ENCODE measurements at places on chromosomes 3 and 15.

DNA sequence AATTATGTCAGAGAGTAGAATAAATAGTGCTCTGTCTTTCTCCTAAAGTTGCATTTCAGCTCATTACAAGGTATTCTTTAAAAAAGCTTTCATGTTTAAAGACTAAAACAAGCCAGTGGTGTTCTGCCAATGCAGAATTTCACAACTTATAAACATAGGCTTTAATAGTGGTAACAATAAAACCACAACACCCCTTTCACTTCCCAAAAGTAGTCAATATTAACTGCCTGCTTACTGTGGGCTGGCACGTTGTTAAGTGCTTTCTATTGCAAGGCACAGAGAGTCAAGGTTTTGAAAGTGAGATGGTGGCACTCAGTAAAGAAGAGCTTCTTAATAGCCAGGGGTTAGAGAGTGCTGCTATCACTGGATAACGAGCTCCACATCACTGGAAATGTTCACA lies 8.4 kb upstream of the RTP1 start:
- no peak for DNase-seq

DNA sequence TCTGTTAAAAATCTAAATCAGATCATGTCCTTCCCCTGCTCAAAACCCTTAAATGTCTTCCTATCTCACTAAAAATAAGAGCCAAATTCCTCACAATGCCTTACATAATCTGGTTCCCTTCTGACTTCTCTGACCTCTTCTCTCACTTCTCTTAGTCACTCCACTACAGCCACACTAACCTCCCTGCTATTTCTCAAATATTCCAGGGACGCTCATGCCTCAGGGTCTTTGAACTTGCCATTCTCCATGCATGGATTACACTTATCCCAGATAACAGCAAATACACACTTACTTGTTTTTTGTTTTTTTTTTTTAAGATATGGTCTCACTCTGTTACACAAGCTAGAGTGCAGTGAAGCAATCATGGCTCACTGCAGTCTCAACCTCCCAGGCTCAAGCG lies 8.5 kb downstream of the TP53BP1 start:
- DNase-seq, result no peak

DNA sequence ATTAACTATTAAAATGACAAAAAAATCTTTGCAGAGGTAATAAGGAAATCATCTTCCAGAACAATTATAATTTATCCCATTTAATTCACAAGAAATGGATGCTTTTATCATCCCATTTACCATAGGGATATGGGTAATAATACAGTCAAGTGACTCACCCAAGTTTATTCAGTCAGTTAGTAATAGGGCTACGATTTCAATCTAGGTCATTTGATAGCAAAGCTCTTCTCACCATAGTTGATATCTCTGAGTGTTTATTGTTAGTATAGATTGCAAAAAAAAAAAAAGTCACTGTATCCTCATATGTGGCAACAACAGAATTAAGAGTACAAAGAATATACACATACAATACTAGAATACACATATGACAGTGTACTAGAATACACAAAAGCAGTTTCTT lies 797.1 kb downstream of the ROBO1 start:
- no peak for DNase-seq

DNA sequence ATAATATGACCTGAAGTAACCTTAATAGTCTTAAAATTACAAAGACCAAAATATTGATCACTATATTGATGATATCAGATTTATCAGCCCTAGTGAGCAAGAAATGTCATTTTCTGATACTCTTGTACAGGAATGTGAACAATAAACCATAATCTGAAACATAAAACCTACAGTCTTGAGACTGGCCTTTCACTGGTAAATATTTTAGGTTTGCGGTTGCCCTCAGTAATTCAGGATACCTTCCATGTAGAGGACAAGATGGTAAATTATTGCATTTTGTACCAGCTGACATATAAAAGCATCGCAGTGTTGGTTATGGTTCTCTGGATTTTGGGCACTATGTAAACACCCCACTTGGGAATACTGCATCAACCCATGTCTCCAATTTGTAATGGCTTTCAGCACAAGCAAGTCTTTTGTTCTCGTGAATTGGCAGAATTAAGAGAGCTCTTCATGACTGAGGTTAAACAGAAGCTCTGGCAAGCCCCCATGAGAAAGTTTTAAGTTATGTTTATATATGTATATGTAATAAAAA lies 128.5 kb downstream of the LMLN start:
- no peak for DNase-seq

DNA sequence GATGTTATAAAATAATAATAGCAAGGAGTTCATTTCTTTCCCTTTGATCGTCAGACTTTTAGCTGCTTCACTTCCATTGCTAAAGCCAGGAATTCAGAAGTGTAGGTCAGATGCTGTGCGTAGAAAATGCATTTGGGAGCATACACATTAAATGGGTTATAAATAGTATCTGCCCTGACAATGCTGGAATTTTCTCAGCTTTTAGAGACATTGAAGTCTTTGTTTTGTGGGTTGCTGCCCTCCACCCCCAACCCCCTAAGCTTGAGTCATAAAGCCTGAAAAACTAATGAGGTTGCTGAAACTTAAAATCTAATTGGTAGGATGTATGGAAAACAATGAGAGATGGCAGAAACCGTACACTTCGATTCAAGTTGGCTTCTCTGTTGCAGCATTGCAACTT lies 81.9 kb downstream of the MITF start:
- DNase-seq, result no peak

GRCh38 chr3:42612928-42613327 lies 12.4 kb downstream of the NKTR start:
- DNase-seq, result no peak

- DNase-seq, result no peak
These were observed 78.8 kb downstream of the TLE3 start for GRCh38 chr15:70018646-70019600.

DNA sequence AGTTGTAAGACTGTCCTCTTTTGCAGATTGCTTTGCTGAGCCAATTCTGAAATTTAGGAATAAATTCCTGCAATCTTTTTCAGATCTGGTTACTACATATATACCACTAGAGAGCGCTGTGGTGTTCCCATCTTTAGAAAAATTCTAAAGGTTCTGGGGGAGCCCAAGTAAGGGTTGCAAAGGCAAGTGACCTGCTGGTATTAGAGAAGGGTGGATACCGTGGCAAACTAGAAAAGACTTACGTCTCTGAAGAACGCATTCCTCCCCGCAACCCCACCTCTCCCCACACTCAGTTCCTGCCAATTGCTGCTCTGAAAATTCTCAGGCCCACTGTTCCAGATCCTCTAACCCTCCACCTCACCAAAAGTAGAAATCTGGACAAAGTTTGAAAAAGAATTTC lies 48.5 kb downstream of the EFHB start:
- no peak for DNase-seq

DNA sequence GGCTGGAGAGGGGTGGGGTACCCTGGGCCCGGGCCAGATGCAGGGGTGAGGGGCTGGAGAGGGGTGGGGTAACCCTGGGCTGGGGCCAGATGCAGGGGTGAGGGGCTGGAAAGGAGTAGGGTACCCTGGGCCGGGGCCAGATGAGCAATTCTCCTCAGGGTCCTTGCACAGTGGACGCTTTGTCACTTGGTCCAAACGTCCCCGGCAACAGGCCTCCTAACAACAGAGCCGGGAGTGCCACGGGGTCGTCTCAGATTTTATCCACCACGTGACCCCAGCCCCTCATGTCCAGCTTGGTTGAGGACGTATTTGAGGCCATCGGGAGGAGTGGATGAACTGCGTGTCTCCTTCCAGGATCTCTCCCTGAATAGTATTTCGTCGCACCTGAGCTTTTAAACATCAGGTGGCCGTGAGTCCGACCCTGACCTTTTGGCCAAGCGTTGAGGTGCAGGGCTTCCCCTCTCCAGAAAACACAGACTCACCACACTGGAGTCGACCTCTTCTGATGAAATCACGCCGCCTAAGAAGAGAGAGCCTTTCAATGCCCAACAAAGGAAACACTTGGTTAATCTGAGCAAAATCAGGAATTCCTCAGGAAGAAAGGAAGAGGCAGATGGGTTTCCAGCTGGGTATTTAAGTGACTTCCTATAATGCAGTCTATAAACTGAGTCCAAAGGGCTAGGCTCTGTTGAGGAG lies 12.8 kb upstream of the LRRC15 start:
- DNase-seq, result no peak

- no peak for DNase-seq
These were observed 47.8 kb upstream of the SLC24A5 start for GRCh38 chr15:48072941-48073340.

- DNase-seq, result no peak
These were observed 5.5 kb upstream of the GP5 start for GRCh38 chr3:194404365-194405140.

DNA sequence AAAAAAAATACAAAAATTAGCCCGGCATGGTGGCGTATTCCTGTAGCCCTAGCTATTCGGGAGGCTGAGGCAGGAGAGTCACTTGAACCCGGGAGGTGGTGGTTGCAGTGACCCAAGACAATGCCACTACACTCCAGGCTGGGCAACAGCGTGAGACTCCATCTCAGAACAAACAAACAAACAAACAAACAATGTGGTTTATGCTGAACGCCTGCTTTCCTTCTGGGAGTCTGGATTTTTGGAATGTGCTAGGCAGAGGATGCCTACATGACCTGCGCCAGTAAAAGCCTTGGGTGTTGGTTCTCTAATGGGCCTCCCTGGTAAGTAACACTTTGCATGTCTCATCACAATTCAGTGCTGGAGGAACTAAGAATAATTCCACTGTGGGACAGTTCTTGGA lies 43.5 kb downstream of the PCNP start:
- DNase-seq, result no peak

DNA sequence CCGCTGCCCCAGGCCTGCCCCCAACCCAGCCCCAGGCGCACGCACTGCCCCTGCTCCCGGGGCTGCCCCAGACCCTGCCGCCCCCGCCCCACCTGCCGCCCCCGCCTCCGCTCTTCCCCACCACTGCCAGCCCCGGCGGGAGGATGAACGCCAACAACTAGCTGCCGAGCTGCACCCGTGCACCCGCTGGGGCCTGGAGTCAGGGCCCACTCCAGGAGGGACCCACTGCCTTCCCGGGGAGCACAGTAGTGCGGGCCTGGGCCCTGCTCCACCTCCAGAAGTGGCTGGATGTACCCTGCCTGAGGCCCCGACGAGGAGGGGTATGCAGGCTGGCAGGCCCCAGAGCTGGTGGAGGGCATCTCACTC lies 10.9 kb downstream of the ZBTB47 start:
- no peak for DNase-seq

- peak; percentile 76 for DNase-seq
These were observed 1.8 kb upstream of the RTP3 start for GRCh38 chr3:46495901-46496456.

GRCh38 chr3:195307711-195308110 lies 36.8 kb upstream of the XXYLT1 start:
- no peak for DNase-seq

DNA sequence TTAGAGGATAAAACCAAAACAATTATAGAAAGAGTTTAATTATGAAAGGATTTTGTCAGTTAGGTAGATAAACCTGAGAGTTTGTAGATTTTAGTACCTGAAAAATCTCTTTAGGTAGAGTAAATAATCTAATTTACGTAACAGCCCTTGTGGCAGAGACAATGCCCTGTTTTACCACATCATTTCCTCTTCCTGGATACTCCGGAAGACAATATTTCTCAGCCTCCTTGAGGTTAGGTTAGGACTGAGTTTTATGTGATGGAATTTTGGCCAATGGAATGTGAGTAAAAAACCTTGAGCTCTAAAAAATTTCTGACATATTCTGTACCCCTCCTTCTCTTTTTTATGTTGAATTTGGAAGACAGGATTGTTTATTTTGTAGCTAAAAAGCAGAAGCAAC lies 50.7 kb upstream of the TPRG1 start:
- DNase-seq, result no peak

DNA sequence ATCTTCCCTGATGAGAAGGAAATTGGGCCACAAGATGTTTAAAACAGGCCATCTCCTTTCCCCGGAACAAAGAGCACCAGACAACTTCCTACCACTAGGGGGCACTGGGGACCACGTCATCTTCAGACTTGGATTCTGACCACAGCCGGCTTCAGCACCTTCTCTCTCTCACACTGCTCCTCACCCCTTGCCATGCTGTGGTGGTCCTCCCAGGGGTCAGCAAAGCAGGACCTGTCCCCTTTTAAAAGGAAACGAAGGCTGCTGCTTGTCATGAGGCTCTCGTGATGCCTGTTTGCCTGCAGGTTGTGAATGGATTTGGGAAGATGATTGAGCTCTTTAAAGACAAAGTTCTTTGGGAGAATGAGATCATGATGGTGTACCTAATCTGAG lies 16.2 kb downstream of the RFT1 start:
- peak; percentile 51 for DNase-seq

- DNase-seq, result no peak
These were observed 105.7 kb downstream of the DPH6 start for GRCh38 chr15:35440265-35440664.

- no peak for DNase-seq
These were observed 18.1 kb upstream of the P2RY13 start for GRCh38 chr3:151347432-151347831.

DNA sequence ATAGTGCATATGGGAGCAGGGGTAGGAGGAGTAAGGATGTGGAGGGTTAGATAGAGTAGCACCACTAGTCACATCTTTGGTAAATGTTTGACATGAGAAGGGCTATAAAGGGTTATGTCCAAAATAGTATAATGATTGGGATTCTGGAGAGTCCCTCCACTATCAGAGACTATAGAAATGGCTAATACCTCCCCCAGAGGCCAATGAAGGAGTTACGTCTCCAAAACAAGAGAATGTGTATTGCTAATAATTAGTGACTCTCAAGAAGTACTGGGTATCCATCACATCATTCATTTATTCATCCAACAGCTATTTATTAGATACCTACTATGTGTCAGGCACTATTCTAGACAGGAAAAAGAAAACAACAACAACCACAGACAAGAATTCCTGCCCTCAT lies 203.7 kb upstream of the UMPS start:
- DNase-seq, result no peak

DNA sequence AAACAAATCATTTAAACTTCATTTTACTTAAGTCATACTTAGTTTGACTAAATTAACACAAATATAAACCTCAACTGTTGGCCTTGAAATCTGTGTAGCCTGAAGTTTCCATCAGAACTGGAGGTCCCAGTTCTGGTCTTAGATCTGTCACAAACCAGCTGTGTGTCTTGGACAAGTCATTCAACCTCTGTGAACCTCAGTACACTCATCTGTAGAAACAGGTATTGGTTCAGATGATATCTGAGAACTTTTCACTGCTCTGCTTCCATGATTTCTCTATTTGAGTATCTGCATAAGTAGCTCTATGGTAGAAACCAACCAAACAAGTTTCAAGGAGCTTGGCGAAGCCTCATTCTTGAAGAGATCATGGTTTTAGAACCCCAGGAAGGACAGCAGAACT lies 60.4 kb upstream of the SLC2A2 start:
- no peak for DNase-seq
